ENCODE measurements at places on chromosomes 4 and X. TPM values are rescaled to one million over a fixed set of nuclear protein-coding genes. Genes with fewer than 3 reads are reported as not detected.

- H3K4me3 ChIP-seq = no peak overlapping the region
- no peaks in the 10 kb centered on the region for H3K36me3 ChIP-seq
- H3K27me3 ChIP-seq = no peaks in the 10 kb centered on the region
- no peak for DNase-seq
- H3K27ac ChIP-seq = no peak overlapping the region
These were observed 53.0 kb downstream of the PTCHD1 start for GRCh38 chrX:23387550-23388184.

GRCh38 chrX:46704767-46705386 is 54.0 kb downstream of the SLC9A7 start:
- H3K36me3 ChIP-seq = no peaks in the 10 kb centered on the region
- DNase-seq = no peak
- H3K27ac ChIP-seq = no peak overlapping the region
- H3K4me1 ChIP-seq = peaks cover 4% of the 10 kb centered on the region
- H3K4me3 ChIP-seq = no peak overlapping the region
- no peaks in the 10 kb centered on the region for H3K27me3 ChIP-seq

DNA sequence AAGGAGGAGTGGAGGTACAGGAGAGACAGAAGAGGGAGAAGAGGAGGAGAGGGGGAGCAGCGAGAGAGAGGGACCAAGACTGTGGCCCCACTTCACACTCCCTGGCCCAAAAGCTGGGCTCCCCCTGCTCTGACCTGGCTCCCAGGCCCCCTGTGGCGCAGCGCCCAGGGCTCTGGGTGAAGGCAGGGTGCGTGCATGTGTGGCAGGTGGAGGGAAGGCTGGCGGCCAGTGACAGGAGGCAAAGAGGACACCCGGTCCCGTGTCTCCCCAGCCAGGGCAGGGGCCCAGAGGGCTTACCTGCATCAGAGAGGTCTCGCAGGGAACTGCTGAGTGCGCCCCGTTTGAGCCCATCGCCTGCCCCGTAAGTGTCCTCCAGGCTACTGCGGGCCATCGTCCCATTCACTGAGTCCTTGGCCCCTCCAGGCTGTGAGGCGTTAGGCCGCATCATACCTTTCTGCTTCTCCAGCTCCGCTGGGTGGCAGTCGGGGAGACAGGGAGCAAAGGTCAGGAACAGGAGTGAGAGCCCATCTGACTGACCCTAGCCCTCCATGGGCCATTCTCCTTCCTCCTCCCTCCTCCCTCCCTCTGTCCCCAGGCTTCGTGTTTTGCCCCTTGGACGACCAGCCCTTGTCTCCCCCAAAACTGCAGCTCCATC is 11.1 kb upstream of the KDM5C start:
- DNase-seq = no peak
- H3K36me3 ChIP-seq = no peaks in the 10 kb centered on the region
- no peaks in the 10 kb centered on the region for H3K27me3 ChIP-seq
- peaks cover 5% of the 10 kb centered on the region for H3K4me1 ChIP-seq

The TEX13D gene
- total RNA-seq = not detected

The WDR45 gene
- total RNA-seq = 73.5 TPM

GRCh38 chr4:52876069-52876468 is 14.0 kb downstream of the RASL11B start:
- no peaks in the 10 kb centered on the region for H3K27me3 ChIP-seq
- H3K36me3 ChIP-seq = peaks cover 2% of the 10 kb centered on the region
- no peak for DNase-seq
- H3K27ac ChIP-seq = peak overlapping the region; percentile 49
- peaks cover 6% of the 10 kb centered on the region for H3K4me1 ChIP-seq
- H3K4me3 ChIP-seq = no peak overlapping the region
